ENCODE measurements at places on chromosomes 5 and 9.

DNA sequence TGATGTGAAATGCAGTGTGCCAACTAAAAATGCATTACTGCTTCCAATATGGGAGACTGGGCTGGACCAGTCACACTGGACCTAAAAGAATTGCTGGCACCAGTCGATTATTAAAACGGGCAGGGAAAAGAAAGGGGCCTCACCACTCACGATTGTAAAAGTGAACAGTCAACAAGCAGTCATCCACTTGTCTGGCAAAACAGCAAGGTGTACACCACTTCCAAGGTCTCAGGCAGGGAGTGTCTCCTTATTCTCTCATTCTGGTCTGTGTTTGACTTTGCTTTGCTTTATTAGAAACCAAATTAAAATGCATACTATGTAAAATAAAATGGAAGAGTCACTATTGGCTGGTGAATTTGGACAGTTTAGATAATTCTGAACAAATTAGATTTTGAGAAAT lies 57.8 kb upstream of the TRPM3 start:
- DNase-seq = no peak

- no peak for DNase-seq
These were observed 581.8 kb downstream of the TAF11L14 start for GRCh38 chr5:18216016-18216415.

- peak; percentile 80 for DNase-seq
These were observed 68.1 kb downstream of the UBE2R2 start for GRCh38 chr9:33884856-33885701.

DNA sequence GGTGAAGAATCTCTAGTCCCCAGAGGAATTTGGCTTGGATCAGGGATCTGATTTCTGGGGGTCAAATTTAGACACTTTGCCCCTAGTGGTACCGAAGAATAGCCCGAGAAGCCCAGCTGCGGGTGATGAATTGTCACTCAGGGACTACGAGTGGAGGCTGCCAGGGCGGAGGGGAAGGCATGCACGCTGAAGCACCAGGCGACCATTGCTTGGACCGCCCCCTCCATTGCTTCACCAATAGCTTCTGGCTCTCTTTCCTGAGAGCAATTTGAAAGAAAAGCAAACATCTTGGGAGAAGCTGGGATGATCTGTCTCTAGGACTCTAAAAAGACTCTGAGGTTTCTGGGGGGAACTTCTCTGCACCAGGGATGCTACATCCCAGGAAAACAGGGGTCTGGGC lies 137.6 kb downstream of the CRB2 start:
- DNase-seq = no peak

- no peak for DNase-seq
These were observed 21.9 kb downstream of the DYNC2I2 start for GRCh38 chr9:128634651-128635262.

DNA sequence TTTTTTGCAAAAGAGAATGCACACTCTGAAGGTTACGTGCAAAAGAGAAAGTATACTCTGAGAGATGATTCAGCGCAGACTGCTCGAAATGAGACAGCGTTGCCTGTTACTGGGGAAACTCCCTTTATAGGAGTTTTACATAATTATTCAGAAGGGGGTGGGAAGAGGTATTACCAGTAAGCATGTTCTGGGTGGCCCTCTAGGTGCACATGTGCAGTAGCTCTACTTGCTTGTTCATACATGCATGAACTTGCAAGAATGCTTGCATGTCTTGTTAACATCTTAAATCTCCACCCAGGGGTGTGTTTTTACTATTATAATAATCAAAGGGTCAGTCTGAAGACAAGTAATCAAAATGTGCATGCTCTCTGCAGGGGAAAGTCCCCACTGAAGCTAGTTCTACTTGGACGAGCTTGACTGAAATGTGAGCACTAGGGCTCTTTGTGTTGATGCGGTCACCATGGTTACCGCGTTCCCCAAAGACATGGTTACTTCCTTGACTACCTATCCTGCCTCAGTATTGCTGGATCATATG lies 75.5 kb downstream of the SGCD start:
- DNase-seq = peak; percentile 46

DNA sequence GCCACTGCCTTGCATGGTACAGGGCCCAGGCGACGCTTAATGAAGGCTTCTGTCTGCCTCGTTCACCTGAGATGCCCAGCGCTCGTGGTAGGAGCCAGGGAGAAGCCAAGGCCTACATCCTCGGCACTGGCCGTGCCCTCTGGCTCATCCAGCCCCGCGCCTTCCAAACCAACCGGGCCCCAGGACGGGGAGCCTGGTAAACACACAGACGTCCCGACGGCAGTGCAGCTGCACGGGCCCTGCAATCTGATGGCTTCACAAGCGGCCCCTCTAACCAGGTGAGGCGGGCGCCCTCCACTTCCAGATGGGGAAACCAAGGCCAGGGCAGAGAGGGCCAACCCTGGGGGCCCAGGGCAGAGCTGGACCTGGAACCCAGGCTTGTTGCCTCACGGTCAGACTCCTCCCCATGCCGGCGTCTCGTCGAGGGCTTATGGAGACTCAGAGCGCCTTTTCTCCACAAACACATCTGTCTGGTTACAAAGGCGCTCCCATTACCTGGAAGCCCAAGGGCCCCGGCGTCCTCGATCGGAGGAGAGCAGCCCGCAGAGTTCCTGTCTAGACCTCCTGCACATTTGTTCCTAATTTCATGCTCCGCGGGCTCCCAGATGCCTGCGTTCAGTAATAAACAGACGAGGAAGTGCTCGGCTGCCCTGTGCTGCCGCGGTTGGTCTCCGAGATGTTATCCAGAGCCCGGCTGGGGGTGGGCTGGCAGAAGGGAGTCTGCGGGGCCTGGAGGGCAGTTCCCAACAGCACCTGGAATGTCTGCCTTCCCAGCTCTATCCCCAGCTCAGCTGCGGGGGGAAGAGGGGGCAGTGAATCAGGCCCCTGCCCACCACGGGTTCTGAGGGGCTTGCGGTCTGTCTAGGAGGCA lies 23.5 kb downstream of the FAM163B start:
- DNase-seq = no peak

DNA sequence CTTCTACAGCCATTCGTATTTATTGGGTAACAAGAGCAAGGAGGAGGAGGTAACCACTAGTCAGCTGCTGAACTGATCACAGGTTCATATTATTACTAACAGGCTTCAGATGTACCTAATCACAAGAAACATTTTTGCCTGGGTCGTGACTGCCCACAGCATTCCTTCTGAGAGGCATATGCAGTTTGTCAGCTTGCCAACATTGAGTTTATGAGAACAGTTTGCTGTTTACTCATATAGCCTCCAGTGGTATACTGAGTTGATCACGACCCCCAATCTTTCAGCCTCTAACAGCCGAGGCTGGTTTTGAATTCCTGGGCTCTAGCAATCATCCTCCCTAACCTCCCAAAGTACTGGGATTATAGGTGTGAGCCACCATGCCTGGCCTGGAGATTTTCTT lies 693.6 kb downstream of the TLE1 start:
- DNase-seq = peak; percentile 75

GRCh38 chr9:92780206-92780605 lies 15.6 kb upstream of the BICD2 start:
- DNase-seq = no peak

DNA sequence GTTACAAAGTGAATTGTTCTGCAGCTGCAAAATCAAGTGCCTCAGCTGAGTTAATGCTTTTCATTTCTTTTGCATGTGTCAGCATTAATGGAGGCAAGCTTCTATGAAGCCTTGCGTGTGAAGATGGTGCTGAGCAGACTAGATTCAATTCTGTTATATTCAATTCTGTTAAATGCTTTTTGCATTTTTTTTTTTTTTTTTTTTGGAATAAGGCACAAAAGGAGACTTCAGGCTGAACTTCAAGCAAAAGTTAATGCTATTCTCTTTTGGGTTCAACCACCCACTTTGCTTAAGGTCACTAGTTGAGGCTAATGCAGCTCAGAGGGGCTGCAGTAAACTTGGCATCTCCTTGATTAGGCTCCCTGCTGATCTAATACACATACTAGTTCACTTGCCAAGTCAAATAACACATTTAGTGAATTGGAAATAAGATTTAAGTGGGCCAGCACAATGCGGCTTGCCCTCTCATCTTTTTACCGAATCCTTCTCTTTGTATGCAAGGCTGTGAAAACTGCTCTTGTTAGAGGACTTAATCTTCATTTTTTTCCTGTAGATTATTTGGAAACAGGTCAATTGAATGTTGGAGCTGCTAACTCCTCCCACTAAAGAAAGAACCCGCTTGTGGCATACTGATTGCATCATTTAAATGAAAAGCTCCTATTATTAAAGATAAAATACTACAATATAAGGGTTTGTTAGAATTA lies 1020.2 kb downstream of the NR2F1-AS1 start:
- peak; percentile 86 for DNase-seq

GRCh38 chr9:123687246-123687751 lies 242.6 kb downstream of the DENND1A start:
- peak; percentile 4 for DNase-seq

- peak; percentile 15 for DNase-seq
These were observed 866.4 kb upstream of the C9orf72 start for GRCh38 chr9:28439688-28440087.

- DNase-seq = no peak
These were observed 201.3 kb downstream of the FANCC start for GRCh38 chr9:95116002-95116807.

GRCh38 chr5:178630951-178631350 lies 4.1 kb upstream of the CLK4 start:
- DNase-seq = no peak

DNA sequence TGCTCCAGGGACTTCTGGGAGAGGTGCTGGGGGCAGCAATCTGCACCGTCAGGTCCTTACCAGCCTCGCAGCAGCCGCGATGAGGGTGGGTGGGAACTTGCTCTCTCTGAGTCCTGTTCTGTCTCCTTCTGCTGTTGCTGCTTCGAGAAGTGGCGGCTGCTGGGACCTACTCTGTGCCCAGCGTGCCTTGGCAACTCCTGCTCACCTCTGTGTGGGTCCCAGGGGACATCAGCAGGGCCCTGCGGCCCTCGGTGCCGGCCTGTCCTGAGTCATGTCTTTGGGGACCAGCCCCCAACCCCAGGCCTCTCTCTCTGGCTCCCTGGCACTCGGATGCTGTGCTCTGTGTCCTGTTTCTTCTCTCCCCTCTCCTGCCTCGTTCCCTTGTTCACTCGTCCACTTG lies 49.5 kb downstream of the KCNT1 start:
- no peak for DNase-seq

DNA sequence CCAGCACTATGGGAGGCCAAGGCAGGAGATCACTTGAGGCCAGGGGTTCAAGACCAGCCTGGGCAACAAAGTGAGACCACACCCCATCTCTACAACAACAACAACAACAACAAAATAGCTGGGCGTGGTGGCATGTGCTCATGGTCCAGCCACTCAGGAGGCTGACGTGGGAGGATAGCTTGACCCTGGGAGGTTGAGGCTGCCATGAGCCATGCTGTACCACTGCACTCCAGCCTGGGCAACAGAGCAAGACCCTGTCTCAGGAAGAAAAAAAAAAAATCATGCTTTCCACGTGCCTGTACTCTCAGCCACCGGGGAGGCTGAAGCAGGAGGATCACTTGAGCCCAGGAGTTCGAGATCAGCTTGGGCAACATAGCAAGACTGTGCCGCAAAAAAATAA lies 29.5 kb downstream of the TSC1 start:
- no peak for DNase-seq

- peak; percentile 86 for DNase-seq
These were observed 134.4 kb downstream of the ATG10 start for GRCh38 chr5:82106207-82106606.

GRCh38 chr5:5270958-5271785 lies 131.0 kb downstream of the ADAMTS16 start:
- DNase-seq = peak; percentile 67

- DNase-seq = no peak
These were observed 205.2 kb upstream of the MAP3K1 start for GRCh38 chr5:56610093-56610698.

DNA sequence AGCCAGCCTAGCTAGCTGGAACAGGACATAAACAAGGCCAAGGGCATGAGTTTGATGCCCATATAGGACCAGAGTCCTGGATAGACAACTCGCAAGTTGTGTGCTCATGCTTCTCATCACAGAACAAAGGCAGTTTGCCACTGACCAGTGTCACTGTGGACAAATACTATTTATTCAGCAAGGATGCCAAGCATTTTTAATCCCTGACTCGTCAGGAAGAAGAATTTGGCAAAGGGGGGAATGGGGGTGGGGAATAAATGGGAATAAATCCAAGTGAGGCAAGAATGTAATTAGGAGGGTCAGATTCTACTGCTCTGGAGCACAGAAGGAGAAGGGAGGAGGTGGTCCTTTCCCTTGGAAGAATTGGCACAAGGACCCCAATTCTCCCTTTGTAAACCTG lies 46.8 kb upstream of the ANKRD55 start:
- peak; percentile 97 for DNase-seq

DNA sequence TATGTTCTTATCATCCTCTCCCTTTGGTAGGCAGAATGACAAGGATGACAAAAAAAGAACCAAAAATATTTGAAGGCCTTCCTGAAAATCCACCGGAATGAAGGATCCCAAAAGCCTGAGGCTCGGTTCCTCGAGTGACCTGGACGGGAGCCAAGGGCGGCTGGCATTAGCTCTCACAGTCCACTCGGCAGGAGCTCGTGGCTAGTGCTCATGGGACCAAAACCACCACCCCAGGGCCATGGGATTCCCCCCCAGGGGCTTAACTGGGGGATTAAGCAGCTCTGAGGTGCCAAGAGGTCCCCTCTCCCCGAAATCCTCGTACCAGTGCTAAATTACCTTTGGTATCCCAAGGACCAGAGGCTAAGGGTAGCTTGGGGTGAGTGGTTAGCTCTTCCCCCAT lies 586 bp upstream of the PDZD2 start:
- DNase-seq = no peak

DNA sequence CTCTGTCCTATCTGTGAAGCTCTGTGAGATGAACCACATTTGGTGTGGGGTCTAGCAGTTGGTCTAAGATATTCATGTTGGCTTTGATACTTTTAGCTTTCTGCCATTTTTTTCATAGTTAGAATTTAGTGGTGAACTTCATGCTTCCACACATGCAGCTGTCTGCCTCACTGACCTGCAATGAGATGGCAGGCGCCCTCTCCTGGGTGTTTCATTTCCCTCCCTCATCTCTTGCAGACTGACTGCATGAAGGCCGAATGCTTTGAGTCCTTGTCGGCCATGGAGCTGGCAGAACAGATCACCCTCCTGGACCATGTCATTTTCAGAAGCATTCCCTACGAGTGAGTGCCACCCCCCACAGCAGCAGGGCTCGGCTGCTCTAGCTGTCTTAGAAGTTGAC lies 26.1 kb upstream of the CKMT2 start:
- peak; percentile 8 for DNase-seq

GRCh38 chr9:129176701-129177442 lies 1.2 kb downstream of the IER5L start:
- DNase-seq = no peak

Measured in renal cortical epithelial cell (primary cell).